ENCODE measurements at places on chromosomes 2 and 18. TPM values are rescaled to one million over a fixed set of nuclear protein-coding genes. Genes with fewer than 3 reads are reported as not detected.

Gene CD28
- total RNA-seq, result 1.6 TPM

Gene LHCGR
- 0.32 TPM for total RNA-seq

Gene DSG1
- 0.89 TPM for total RNA-seq

Gene UPP2
- total RNA-seq, result not detected

- DNase-seq, result no peak
These were observed 322.3 kb upstream of the EPAS1 start for GRCh38 chr2:45974762-45975408.

- DNase-seq, result no peak
These were observed 14.5 kb upstream of the ASPRV1 start for GRCh38 chr2:69975853-69976462.

GRCh38 chr2:170086751-170087412 is 91.1 kb upstream of the MYO3B start:
- DNase-seq, result no peak

Gene PIKFYVE
- total RNA-seq, result 23.3 TPM

DNA sequence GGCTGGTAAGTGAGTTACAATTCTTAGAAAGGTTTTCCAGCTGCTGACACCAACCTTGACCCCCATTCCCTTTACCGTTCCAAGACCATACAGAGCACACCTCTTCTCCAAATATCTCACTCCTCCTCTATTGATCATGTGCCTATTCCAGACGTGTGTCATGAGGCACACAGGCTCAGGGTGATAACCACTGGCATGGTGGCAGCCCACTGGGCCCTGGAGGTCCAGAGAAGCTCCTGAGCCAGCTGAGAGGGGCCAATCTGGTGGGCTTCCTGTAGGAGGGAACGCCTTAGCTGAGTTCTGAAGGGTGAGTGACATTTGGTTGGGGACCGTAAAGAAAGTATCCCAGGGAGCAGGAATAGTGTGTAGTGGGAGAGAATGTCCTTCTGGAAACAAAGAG is 28.3 kb downstream of the ZAP70 start:
- DNase-seq, result no peak

Gene NT5C1B
- total RNA-seq, result not detected

Gene EVA1A
- total RNA-seq, result 0.43 TPM

DNA sequence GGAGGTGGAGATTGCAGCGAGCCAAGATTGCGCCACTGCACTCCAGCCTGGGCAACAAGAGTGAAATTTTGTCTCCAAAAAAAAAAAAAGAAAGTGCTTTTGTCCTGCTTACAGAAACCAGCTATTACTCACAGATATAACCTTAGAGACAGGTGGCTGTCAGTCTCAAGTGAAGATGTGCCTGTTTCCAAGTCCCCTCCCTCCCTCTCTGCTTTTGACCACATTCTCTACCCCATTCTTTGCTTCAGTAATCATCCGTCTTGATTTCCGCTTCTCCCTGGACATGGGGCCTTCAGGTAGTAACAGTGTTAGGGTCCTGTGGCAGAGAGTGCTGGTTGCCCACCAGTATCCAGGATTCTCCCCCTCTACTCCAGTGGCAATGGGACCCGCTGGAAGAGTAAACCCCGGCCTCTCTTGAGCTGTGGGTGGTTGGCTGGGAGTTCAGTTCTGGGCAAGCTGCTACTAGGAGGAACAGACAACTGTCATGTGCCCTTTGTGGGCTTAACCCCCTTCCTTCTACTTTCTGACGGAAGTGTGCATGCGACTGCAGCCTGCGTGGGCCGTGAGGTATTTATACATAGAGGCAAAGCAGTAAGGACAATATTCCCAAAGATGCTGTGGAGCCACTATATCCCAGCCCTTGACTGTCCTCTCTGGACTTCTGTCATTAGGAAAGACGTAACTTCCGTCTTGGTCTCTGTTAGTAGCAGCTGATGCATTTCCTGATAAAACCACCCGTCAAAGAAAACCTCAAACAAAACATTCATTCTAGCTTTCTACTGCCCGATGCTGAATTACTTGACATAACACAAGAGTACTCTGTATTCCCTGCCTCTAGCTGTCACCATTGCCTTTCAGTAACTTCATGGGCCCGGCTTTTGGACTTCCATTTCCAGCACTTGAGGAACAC is 17.8 kb downstream of the PDCL3 start:
- DNase-seq, result peak; percentile 20

Gene TAF1B
- 14.8 TPM for total RNA-seq

- no peak for DNase-seq
These were observed 44.3 kb downstream of the ZNF516 start for GRCh38 chr18:76450452-76451395.

- DNase-seq, result no peak
These were observed 31.8 kb downstream of the GRB14 start for GRCh38 chr2:164589522-164589921.

DNA sequence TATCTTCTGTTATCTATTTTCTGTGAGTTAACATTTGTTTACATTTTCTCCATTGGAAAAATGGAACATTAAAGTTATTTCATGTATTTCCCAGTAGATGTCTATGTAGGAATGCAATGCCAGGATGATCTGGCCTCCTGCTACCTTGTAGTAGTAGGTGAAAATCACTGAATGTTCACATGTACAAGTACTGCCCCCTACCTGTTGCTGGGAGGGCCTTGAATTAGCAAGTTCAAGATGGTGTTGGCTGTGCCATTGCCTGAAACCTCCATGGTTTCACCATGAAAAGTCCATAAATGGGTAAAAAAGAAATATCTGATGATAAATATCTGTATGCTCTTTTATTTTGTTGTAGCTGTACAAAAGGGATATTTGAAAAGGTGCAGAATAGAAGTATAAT is 30.7 kb downstream of the XRCC5 start:
- DNase-seq, result no peak

DNA sequence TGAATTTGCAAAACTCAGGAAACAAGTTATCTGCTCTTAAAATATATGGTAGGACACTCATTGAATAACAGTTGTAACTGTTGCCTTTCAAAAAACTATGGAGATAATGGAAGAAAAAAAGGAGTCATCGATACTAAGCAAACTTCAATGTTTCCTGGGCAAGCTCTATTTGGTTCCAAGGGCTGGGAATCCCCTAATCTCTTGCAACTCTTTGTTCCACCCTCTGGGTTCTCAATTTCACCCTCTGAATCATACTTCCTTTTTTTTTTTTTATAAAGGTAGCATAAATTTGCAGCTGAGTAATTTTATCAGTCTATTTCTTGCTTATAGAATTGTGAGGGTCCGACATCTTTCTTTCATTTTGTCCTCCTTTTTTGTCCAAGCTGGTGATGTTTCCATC is 36.7 kb downstream of the SLC9A4 start:
- DNase-seq, result no peak

Gene C1QL2
- total RNA-seq, result not detected

- no peak for DNase-seq
These were observed 474.8 kb downstream of the METTL4 start for GRCh38 chr18:2096551-2096950.

Gene GTF2A1L
- 6.2 TPM for total RNA-seq

GRCh38 chr2:237113026-237113795 is 27.5 kb downstream of the COPS8 start:
- no peak for DNase-seq

Gene CCDC138
- 4.9 TPM for total RNA-seq

DNA sequence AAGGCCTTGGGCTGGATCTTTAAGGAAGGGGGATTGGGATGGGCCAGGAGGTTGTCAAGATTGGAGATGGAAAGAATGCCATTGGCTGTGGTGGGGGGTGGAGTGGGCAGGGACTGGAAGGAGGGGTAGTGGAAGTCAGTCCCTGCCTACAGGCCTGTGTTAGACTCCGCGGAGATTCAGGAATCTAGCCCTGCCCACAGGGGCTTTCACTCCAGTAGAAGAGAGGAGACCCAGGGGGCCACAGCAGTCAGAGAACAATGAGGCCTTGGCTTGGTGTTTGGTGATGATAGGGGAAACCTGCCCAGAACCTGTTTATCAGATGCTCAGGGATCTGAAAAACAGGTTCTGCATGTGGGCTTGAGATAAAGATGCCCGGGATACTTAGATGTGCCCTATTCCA is 6.1 kb downstream of the STEAP3 start:
- DNase-seq, result no peak

DNA sequence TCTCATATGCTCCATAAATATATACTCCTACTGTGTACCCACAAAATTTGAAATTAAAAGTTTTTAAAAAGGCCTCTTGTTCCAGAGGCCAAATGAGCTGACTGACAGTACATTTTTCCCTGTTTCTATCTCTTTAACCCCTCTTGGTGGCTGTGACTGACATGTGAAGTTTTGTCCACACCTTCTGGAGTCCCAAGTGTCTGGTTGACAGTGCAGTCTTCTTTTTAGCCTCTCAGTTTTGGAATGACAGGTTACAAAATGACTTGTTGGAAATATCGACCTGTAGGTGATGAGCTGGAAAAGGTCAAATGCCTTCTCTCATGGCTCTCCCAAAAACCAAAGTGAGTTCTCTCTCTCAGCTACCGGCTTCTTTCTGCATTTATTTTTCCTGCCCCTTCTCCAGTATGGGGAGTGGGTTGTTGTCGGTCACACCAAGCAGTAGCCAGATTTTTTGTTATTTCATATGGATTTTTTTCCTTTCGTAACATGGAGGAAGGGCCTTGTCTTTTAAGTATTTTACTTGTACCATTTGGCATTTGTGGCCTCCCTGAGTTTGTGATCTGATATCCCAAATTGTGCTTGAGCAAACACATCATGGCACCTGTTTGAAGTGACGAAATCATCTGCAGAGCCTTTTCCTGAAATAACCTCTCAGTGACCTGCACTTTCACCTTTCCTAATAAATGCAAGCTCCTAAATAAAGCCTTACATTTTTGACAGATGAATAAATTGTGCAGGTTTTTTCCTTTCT is 143.9 kb downstream of the ESCO1 start:
- no peak for DNase-seq

Gene DNPEP
- total RNA-seq, result 58.5 TPM

DNA sequence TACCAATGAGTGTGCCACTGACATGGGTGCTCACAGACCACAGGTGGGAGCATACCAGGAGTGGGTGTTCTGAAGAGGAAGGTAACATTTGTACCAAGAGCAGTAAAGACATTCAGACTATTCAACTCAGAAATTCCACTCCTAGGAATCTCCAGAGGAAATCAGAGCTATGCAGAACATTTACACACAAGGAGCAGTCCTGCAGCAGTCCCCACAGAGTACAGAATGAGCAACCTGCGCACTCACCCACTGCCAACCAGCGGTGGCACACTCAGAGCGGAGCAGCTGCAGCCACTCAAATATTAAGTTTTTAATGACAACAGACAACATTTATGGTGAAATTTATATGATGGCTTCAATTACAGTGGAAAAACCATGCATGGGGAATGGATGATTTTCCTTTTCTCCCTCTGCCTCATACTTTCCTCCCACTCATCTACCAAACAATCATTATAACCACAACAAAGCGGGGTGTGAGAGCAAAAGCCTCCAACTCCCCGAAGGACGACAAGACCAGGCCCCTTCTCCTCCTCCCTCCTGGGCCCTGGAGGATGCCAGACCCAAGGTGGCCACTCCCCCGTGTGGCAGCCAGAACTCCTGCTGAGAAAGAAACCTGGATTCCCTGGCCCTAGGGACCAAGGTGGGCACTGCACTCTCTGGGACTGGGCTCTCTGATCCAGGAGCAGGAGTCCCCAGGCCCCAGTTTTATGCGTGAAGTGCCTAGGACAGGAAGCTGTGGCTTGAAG is 5.4 kb downstream of the HS6ST1 start:
- DNase-seq, result peak; percentile 15

GRCh38 chr2:40164736-40165508 is 287.0 kb downstream of the SLC8A1 start:
- no peak for DNase-seq

DNA sequence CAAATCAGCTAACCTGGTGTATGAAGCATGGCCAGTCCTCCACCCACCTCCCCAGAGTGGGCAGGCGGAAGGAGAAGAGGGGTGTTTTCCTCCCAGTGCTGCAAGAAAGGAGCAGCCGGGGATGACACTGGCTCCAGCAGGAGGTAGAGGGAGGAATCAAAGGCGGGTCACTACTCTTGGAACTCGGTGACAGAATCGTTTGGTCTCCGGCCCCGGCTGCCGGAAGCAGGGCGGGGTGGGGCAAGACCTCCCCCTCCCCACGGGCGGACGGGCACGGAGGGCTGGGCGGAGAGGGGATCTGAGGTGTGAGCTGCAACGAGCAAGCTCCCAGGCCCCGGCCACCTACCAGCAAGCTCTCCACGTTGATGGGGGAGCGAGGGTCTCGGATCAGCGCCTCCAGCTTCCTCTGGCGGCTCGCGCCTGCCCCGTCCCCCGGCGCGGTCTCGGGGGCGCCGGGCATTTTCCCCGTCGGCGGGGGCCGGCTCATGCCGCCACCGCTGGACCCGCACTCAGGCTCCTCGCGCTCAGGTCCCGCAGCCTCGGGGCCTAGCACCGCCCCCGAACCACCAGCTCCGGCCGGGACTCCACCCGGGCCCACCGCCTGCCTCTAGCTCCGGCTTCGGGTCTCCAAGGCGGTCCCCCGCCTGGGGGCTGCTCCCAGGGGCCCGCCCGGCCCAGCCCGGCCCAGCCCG is 640 bp downstream of the ROCK2 start:
- DNase-seq, result peak; percentile 38

Gene TAF4B
- 1.6 TPM for total RNA-seq

Gene KIAA2012
- total RNA-seq, result not detected

- peak; percentile 92 for DNase-seq
These were observed 97.2 kb upstream of the ZCCHC2 start for GRCh38 chr18:62425465-62426190.

Gene ZSWIM2
- not detected for total RNA-seq

Gene CROCC2
- total RNA-seq, result 0.09 TPM

GRCh38 chr2:152564754-152565551 is 152.3 kb downstream of the PRPF40A start:
- DNase-seq, result no peak

GRCh38 chr2:8416849-8417832 is 264.7 kb upstream of the ID2 start:
- DNase-seq, result no peak

Gene TGFA
- 51.0 TPM for total RNA-seq

DNA sequence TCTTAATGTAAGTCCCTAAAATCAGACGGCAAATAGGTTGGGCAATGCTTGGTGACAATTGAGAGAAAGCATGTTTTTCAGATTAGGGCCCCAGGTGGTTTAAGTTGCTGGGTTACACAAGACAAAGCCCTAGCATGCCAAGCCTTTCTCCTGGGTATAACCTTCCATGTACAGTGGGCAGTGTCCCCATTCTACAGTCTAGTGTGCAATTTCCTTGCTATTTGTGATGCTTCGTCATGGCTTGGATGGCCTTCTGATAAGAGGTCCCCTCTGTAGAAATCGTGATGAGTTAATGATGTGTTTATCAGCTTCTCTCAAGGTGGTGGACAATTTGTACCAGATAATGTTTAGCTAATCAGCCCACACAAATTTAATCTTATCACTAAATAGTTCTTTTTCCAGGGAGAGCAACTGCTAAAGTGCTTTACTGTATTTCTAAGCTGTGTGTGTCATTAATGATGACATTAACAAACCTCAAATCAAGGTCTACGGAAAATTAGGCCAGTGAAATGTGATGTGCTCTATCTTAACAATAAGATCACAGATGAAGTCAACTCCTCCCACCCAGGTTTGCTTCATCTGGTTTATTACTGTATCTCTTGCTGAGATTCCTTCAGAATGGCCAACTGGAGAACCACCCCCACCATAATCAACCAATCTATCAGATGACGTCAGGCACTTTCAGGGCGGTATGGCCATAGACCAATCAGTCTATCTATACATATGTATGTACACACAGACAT is 61.7 kb downstream of the PLB1 start:
- DNase-seq, result no peak

Gene SPHKAP
- total RNA-seq, result 0.03 TPM

GRCh38 chr2:211306929-211307328 is 750.5 kb downstream of the CPS1 start:
- no peak for DNase-seq

GRCh38 chr2:202116691-202117090 is 43.6 kb downstream of the KIAA2012 start:
- no peak for DNase-seq

Data from mucosa of gallbladder (tissue), 1 donor.